ENCODE measurements at places on chromosomes 2 and 18. TPM values are rescaled to one million over a fixed set of nuclear protein-coding genes. Genes with fewer than 3 reads are reported as not detected.

DNA sequence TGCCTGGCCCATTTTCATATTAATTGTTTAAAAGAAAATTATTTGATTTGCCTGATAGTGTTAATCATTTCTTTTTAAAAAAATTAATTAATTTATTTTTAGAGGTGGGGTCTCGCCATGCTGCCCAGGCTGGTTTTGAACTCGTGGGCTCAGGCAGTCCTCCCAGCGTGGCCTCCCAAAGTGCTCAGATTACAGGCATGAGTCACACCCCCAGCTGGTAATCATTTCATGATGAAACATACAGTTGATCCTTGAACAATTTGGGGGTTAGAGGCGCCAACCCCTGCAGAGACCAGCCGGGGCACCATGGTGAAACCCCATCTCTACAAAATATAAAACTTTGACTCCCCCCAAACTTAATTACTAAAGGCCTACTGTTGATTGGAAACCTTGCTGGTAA is 7.9 kb downstream of the GPN1 start:
- no peak for DNase-seq

DNA sequence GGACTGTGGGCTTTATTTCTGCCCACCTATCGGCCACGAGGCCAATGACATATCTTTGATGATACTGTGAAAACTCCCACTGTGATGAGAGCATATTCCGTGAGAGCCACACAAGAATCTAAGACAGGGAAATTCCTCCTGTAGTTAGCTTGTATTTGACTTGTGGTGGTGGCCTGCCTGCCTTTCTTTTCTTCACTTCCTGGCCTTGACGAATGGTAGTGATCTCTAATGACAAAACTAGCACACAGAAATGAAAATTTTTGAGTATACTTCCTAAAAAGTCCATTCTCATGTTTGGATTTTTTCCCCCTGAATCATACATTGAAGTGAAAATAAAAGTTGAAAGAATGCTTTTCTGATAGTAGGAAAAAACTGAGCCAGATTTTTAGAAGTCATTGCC is 94.4 kb downstream of the MGAT5 start:
- DNase-seq, result peak; percentile 66

GRCh38 chr2:43171789-43172188 is 54.6 kb downstream of the ZFP36L2 start:
- peak; percentile 61 for DNase-seq

DNA sequence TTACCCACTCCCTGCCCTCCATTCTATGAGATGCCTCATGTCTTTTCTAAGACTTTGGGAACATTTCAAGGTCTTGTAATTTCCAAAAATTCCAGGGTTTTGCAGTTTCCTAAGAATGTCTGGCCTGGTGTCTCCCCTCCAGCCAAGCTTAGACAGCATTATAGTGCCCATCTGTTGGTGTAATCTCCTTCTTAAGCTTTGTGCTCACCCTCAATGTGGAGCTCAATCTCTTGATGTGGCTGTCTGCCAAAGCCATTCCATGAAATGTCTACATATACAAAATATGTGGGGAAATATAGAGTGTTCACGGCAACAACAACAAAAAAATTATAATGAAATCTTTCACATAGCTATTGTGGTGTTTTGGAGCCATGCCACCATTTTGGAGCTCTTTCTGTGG is 558.4 kb downstream of the PIK3C3 start:
- no peak for DNase-seq

- DNase-seq, result no peak
Observed at GRCh38 chr2:25582077-25582830, 91.1 kb downstream of the DTNB start.

- no peak for DNase-seq
Observed at GRCh38 chr18:64245126-64245861, 96.4 kb upstream of the LINC00305 start.

DNA sequence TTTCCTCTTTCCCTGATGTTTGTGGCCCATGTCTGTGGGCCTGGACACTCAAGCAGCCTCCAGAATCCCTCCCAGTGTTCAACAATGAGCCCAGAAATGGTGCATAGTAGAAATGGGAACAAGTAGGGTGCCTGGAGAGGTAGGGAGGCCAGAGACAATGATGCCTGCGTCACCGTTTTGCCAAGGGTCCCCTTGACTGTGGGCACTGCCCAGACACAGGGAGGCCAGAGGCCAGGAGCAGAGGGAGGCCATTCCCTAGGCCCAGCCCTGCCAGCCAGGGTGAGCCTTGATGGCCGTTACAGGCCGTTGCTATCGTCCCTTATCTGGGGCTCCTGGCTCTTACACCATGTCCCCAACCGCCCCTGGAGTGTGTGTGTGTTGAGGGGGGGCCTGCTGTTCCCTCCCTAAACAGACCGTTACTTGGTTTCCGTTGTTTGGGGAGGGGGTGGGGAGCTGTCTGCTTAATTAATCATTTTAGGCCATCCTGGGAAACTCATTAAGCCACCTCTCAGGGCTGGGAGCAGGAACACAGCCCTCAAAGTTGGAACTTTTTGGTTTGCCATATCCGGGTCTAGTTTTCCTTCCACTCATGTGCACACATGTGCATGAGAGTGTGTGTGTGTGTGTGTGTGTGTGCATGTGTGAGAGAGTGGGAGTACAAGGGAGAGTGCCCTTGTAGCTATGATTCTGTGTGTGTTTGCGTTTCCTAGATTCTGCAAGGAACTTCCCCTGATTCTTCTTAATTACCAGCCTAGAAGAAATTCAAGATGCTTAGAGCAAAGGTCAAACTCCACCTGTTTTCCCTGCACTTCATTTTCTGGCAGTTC is 135.2 kb upstream of the HAAO start:
- DNase-seq, result no peak

DNA sequence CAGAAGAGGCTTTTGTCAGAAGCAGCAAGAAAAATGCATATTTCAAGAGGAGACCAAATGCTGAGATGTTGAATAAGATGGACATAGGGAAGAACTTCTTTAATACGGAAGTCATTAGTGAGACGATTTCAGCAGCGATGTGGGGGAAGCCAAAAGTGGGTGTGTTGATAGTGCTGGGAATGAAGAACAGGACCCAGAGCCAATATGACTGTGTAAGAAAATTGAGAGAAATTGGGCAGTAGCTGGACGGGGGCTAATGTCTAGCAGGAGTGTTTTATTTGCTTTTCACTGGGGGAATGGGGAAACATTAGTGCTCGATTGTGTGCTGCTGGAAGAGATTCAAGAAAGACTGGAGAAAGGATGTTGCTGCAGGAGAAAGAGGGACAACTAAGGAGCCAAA is 788.7 kb upstream of the KLHL29 start:
- DNase-seq, result no peak

DNA sequence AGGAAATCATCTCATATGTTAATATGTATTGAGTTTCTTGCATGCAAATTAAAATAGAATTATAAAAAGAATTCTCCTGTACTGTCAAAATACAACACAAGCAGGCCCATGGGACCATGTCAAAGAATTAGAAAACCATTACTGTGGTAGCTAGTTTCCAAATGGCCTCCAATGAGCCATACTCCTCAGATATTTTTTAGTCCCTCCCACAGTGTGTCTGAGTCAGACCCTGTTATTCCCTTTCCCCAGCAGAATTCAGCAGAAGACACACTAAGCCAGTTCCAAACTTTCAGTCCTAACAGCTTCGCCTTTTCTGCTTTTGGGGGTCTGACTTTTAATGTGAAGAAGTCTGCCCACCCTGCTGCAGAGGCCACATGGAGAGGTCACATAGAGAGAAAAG is 86.7 kb downstream of the FIGN start:
- DNase-seq, result no peak

- DNase-seq, result peak; percentile 37
Observed at GRCh38 chr2:20164734-20165478, 60.0 kb downstream of the SDC1 start.

GRCh38 chr18:51639541-51639940 is 442.1 kb upstream of the MEX3C start:
- no peak for DNase-seq

GRCh38 chr2:207926133-207926988 is 99.0 kb downstream of the PLEKHM3 start:
- peak; percentile 80 for DNase-seq

DNA sequence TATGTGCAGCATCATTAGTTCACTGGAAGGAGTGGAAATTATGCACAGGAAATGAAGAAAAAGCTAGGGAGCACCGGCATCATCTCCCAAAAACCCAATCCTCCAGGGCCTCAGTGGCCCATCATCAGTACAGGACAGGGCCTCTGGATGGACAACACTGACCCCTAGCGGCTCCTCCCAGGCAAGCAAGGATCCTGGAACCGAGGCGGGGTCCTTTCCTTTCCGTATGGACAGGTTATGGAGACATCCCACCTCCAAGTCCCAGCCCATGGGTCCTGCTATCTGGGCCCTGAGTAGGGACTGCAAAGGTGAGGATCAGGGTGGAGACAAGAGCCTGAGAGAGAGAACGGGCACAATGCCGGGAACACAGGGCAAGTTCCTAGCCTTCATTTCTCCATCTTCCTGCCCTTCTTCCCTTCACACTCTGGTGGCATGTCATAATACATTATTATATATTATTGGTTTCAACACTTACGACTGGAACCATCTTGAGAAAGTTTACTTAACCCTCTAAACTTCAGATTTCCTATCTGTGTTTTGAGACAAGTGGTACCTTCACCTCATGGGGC is 68.2 kb downstream of the ZNF516 start:
- DNase-seq, result peak; percentile 39

DNA sequence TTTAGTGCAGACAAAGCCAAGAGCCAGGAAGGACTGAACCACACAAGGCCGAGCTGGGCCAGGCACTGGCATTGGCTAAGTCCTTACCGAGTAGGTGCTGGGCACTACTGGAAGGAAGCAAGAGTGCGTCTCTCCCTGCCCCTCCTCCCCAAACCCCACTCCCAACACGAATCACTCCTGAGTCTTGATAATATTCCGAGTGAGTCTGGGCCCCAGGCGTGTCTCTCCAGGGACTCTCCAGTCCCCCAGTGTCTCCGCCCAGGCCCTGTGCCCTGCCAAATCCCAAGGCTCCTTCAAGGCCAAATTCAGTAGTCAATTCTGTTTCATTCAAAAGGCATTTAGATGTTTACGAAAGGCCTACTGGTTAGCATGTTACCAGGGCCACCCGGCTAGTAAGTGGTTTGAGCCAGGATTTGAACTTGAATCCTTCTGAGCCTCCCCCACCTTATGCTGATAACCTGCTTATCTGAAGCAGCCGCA is 82.8 kb downstream of the GLI2 start:
- DNase-seq, result peak; percentile 91

DNA sequence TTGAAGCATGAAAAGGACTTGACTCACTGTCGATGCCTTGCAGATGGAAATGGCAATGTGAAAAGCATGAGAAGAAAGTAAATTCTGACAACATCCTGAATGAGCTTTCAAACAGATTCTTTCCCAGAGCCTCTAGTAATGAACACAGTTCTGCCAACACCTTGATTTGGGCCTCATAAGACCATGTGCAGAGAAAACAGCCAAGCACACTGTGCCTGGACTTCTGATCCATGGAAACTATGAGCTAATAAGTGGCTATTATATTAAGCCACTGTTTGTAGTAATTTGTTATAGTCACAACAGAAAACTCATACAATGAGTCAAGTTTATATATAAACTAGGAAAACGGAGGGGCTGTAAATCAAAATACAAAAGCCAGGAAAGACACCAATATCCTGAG is 477.3 kb downstream of the MBD2 start:
- DNase-seq, result no peak

DNA sequence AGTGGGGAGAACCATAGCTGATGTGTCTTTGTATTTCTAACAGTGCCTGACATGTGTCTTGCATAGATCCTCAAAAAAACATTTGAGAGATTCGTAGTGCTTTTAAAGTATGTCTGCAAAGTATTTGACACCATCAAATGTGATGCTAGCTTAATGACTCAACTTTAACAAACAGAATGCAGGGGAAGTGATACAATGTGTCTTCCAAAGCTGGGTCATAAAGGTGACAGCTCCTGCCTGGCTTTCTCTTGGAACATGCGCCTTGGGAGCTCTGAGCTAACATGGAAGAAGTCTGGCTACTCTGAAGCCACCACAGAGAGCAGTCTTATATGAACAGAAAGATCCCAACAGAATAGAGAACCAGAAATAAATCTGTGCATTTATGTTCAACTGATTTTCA is 78.2 kb downstream of the C1D start:
- DNase-seq, result no peak

- no peak for DNase-seq
Observed at GRCh38 chr2:40886100-40886499, 434.2 kb upstream of the SLC8A1 start.

DNA sequence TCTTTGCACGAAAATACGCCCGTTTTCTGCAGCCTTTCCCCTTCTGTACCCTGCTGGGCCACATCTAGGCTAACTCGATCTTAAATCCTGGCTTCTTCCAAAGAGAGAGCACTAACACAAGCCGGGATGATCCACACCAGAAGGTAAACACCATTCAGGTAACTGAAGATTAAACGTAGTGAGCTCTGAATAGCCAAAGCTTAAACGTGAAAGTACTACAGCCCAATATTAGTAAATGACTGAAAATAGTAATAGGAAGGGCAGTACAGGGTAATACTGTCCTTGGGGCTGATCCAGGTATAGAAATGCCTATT is 422 bp upstream of the MRPL53 start:
- no peak for DNase-seq

DNA sequence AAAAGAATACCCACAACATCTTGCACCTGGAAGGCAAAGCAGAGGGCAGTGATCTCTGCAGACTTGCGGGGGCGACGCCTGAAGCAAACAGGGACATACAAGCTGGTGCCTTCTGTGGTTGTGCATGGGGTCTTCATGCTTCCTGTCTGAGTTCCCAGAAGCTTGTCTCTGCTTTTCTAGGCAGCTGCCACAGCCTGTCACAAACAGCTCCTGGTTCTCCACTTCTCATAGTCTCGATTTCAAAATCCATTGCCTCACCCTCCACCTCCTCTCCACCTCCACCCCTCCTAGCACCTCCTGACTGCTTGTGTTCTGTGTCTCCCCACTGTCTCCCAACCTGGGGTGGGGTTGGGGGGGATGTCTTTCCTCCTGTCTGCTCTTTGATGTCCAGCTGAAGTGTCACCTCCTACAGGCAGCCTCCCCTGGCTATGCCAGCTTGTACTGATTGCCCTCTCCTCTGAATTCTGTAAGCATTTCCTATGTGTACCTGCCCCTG is 1.7 kb upstream of the PROC start:
- no peak for DNase-seq

GRCh38 chr2:56100791-56101312 is 82.9 kb upstream of the CCDC85A start:
- no peak for DNase-seq

STPG4 gene
- not detected for total RNA-seq

CXCR4 gene
- total RNA-seq, result 0.27 TPM

MLPH gene
- total RNA-seq, result 5.2 TPM

PDIA6 gene
- 203 TPM for total RNA-seq

RAB12 gene
- 67.4 TPM for total RNA-seq

ST3GAL5 gene
- total RNA-seq, result 19.4 TPM

All from fibroblast of the aortic adventitia (primary cell).